ENCODE measurements at places on chromosomes 4 and X.

- no peak for DNase-seq
These were observed 858 bp downstream of the DMP1 start for GRCh38 chr4:87650938-87651337.

- DNase-seq: no peak
These were observed 30.8 kb downstream of the COMMD8 start for GRCh38 chr4:47432749-47433148.

DNA sequence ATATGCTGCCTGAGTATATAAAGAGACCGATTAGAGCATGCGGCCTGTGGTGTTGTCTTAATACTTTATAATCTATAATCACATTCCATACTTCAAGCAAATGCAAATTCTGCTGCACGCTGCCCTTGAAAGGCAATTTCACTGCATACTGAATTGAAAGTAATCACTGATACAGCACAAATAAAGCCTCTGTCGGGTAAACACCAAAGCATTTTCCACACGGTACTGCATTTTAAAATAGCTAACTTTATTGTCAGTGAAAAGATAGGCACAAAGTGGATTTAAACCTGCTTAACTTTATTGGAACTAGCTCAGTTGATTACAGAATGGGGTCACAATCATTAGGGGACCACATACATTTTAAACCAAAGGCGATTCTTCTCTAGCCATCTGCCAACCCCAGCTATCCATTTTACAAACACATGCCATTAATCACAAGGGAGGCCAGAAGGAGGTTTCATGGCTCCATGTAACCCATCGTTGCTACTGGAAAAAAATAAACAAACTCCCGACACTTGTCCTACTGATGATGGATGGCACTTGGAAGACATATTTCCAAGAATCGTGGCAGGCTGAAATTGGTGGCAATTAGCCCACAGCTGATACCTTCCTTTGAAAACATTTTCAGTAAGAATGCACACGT, 65.9 kb downstream of the AMOT start:
- no peak for DNase-seq

GRCh38 chrX:7263330-7263729, 115.4 kb upstream of the PUDP start:
- DNase-seq: no peak

- no peak for DNase-seq
These were observed 82.1 kb downstream of the PPP1R2C start for GRCh38 chrX:42695800-42696358.

DNA sequence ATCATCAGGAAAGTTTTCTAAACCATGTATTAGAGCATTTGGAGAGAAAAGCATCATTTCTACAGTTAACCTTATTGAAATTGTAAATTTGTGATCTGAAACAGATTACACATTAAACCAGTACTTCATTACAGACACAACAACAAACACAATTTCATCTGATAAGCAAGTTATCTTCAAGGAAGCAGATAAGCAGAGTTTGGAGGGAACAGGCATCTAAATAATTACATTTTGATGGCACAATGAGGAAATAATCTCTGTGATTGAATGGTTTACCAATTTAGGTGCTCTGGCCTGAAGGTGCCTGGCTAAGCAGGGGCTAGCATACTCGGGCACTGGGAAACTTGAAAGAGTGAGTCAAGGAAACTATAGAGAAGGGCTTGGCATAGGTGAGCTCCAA, 619.8 kb downstream of the PACRGL start:
- DNase-seq: no peak

GRCh38 chr4:8176547-8177399, 18.2 kb upstream of the ABLIM2 start:
- peak; percentile 52 for DNase-seq

DNA sequence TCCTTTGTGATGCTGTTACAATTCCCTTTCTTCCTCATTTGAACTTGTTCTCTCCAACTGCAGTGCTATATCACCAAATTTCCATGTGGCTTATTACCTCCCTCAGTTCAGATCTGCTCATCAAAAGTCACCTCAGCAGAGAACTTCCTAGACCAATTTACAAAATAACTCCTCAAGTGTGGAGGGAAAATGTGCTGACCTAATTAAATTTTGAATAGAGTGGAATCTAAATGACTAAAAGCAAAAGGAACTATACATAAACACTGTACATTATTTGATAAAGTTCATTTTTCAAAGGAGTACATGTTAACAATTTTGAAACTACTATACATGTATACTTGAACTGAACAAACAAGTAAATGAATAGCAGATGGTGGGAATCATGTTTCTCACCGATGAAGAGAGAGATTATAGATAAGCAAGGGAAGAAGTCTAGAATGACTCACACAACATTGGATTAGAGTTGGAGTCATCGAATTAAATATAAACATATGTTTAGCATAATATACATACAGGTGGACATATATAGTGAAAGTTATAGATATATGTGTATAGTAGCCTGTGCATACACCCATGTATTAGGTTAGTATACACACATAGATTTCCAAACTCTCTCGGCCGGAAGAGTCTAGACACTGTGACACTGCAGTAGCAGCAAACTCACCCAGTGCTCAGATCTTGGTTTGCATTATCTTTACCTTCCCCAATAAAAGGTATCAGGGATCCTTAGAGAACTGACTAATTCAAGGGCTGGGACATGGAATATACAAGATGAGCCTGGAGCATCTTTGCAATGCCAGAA, 318.7 kb downstream of the PCDH18 start:
- DNase-seq: no peak

DNA sequence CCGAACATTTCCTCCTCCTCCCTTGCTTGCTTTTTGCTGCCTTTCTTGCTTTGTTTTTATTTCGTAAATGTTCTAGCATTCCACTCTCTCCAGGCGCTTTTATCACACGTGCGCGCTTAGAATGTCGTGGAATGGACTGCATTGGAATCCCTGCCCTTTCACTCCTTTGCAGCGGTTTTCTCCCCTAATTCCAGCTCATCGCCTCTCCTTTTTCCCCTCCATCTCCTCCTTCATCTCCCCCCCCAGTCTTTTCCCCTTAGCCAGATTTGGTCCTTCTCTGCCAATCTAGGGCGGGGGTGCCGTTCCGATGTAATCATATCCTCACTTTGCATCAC, 579 bp downstream of the OGT start:
- no peak for DNase-seq

DNA sequence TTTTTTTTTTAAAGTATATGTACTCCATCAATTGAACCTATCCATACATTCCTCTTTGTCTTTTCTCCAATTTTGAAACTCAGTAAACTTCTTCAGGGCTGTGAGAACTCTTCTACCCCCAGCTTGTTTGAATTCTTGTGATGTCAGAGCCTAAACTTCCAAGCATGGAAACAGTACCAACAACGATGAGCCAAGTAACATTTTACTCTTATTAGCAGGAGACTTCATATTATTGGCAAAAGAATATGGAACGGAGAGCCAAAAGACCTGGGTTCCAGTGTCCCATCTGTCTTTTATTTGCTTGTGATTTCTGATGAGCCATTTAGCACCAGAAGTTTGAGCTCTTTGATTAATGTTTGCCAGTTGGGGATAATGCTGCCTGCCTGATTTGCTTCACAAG, 5.3 kb downstream of the DIAPH2 start:
- no peak for DNase-seq

DNA sequence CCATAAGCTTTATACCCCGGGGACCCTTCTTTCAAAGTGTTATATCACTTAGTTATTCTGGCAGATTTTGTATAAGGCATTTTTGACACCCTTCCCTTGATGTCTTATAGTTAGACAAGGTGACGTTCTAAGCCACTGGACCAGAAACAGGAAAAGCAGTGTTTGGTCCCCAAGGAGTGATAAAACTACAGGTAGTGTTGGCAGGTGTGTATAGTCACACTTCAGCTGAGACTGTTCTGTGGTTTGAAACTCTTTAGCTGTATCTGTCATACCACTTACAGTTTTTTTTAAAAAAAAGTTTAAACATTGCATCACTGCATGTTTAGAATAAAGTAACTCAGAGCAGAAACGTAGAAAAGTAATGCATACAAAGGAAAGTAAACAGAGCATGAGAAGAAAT, 48.5 kb downstream of the TLL1 start:
- no peak for DNase-seq

- DNase-seq: no peak
These were observed 34.7 kb downstream of the RTL3 start for GRCh38 chrX:78624426-78624825.

DNA sequence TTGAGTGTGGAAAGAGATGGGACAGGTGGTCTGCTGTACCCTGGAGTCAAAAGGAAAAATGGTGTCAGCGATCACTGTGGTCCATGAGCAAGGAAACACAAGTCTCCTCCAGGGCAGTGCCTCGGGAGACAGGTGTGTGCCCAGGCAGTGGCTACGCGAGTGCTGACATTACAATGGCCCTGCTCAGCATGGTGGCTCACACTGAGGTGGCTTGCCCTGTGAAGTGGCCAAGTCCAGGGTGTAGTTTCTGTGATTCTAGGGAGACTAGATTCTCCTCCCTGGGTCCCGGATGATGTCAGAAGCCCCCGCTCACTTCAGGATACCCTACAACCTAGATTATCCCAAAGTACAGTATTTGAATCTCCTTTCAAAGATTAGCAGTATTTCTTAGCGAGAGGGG, 44.8 kb upstream of the TMEM150C start:
- no peak for DNase-seq

- no peak for DNase-seq
These were observed 768 bp downstream of the CLCN4 start for GRCh38 chrX:10157543-10157942.

- no peak for DNase-seq
These were observed 41.6 kb upstream of the LAS1L start for GRCh38 chrX:65576160-65576559.

- DNase-seq: no peak
These were observed 140.6 kb downstream of the STK32B start for GRCh38 chr4:5191831-5192230.

DNA sequence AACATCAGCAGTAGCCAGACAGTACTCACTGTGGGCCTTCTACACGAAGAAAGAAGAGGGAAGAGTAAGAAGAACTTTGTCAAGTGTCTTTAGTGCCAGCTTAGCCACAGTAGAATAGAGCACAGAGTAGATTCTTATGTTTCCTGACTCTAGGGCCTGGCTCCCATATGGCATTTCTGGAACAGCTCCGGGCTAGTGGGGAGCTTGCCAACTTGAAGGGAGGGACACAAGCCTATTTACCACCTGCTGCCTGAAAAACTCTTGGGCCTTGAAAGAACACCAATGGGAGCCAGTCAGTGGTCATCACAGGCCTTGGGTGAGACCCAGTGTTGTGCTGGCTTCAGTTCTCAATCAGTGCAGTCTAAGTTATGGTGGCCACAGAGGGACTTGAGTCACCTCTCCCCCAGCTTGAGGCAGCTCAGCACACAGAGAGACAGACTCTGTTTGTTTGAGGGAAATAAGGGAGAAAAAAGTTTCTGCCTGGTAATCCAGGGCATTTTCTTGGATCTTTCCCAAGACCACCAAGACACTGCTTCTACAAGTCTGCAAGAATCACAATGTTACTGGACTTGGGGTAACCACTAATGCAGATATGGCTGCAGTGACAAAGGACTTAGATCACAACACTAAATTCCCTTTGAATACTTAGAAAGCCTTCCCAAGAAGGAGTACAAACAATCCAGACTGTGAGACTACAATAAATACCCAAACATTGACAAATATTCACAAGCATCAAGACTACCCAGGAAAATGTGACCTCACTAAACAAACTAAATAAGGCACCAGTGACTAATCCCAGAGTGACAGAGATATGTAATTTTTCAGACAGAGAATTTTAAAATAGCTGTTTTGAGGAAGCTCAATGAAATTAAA, 261.0 kb upstream of the NDST3 start:
- DNase-seq: no peak

Measured in stimulated activated naive B cell treated with anti-CD40 and anti-IgM and Interleukin-4, amounts not matched to agents 10 μg/mL and 1 μg/mL and 100 μg/mL, for 72 hours (primary cell).